ENCODE measurements at places on chromosomes 3 and 15. TPM values are rescaled to one million over a fixed set of nuclear protein-coding genes. Genes with fewer than 3 reads are reported as not detected.

Gene BMF
- total RNA-seq, result 12.3 TPM

DNA sequence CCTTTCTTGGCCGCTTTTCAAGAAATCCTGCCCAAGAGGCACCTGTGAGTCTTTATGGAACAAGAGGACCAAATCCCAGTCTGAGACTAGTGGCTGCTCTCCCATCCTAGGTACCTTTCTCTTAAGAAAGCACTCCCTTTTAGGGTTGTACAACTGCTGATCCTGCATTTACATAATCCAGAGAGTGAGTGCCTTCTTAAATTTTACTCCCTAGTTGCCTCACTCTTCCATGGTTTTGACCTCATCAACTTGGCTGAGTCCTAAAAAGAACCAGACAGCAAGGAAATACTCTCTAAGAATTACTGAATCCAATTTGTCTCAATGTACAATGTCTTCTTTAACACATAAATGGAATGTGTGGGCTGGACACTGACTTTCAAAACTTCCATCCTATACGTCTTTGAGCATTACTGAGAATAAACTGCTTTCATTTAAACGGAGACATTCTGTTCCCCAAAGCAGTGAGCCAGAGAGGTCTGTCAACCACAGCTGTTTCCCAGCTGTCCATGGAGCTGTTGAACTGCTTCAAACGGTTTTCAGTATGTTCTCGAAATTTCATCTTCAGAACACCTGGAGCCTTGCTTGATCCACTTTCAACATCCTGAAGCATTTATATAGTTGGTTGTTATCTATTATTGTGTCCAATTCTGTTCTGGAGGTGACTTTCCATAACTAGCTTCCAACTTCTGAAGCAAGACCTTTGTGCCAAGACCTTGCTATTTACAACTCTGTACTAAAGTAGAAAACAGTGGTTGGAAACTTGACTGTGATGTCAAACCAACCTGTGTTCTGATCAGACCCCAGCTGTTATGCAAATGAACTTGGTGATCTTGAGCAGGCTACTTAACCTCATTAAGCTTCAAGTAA, 179.1 kb downstream of the SLC9A9 start:
- H3K36me3 ChIP-seq, result no peaks in the 10 kb centered on the region
- H3K4me1 ChIP-seq, result no peaks in the 10 kb centered on the region
- no peak overlapping the region for H3K4me3 ChIP-seq
- no peak overlapping the region for H3K27ac ChIP-seq
- no peaks in the 10 kb centered on the region for H3K27me3 ChIP-seq

GRCh38 chr15:50219820-50220219, 37.8 kb downstream of the SLC27A2 start:
- H3K4me1 ChIP-seq, result no peaks in the 10 kb centered on the region
- H3K4me3 ChIP-seq, result no peak overlapping the region
- H3K36me3 ChIP-seq, result no peaks in the 10 kb centered on the region

DNA sequence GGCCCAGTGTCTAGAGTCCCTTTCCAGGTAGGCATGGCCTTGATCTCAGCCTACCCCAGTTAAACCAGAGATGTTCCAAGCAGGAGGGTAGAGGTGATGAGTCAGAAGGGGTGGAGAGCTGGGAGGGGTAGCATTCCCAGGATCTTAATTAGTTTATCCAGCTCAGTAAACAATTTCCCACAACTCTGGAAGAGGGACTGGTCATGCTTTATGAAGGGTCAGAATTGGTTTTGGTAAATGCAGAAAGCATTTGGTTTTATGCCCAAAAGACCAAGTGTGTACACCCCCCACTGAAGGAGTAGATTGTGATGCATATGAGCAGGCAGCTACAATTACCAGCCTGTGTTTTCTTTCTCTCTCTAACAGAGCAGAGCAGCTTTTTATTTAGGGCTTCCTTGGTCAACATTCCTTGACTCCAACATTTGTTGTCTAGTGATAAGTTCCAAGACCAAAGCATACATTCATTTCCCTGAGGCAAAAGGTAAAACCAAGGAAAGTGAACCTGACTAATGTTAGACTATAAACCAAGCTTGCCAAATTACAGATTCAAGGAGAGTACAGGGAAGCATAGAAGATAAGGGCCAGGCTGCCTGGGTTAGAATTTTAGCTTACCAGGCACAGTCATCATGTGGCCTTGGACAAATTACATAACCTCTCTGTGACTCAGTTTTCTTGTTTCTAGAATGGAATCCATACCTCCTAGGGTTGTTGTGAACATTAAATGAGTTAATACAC, 17.6 kb downstream of the EXOSC7 start:
- no peaks in the 10 kb centered on the region for H3K27me3 ChIP-seq
- H3K36me3 ChIP-seq, result no peaks in the 10 kb centered on the region
- no peak overlapping the region for H3K4me3 ChIP-seq
- no peak overlapping the region for H3K27ac ChIP-seq
- no peak for DNase-seq
- H3K4me1 ChIP-seq, result peaks cover 31% of the 10 kb centered on the region

Gene CHRNA5
- 1.5 TPM for total RNA-seq

DNA sequence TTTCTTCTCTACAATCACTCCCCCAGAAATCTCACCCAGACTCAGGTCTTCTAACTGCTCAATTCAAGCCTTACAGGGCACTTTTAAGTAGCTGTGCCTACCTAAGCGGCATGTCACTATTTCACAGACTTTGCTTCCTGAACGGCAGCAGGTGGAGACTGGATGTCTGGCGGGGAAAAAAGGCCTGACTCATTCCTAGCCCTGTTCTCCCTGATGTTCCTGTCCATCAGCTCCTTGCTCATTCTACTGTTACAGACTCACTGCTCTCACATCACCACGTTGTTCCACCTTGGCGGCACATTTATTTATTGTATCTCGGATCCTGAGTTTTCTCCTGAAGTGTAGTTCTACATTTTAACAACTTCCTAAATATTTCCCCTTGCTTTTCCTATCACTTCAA, 52.6 kb upstream of the ATP11B start:
- no peaks in the 10 kb centered on the region for H3K27me3 ChIP-seq
- no peak overlapping the region for H3K27ac ChIP-seq
- H3K36me3 ChIP-seq, result no peaks in the 10 kb centered on the region
- DNase-seq, result no peak

Gene SOX14
- total RNA-seq, result not detected

DNA sequence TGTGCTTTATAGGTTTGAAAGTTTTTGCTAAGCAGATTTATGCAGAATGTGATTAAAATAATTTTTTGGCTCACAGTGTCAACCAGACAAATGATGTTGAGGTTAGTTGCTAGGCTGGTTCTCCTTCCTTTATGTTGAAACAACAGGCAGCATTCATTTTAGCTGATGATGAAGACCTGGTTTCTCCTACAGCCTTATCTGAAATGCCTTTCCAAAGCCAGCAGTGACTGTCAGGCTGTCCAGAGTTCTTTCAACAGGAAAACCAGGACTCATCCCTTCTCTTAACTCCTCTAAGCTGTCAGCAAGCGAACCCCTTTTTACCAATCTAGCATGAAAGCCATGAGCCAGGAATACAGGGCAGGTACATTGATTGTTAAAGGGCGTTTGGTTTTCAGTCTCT, 84.1 kb downstream of the ZNF609 start:
- H3K36me3 ChIP-seq, result no peaks in the 10 kb centered on the region
- no peaks in the 10 kb centered on the region for H3K27me3 ChIP-seq
- H3K27ac ChIP-seq, result no peak overlapping the region
- DNase-seq, result no peak
- H3K4me1 ChIP-seq, result no peaks in the 10 kb centered on the region

GRCh38 chr3:142502187-142502985, 54.5 kb upstream of the XRN1 start:
- no peak overlapping the region for H3K27ac ChIP-seq
- no peaks in the 10 kb centered on the region for H3K36me3 ChIP-seq
- no peaks in the 10 kb centered on the region for H3K27me3 ChIP-seq
- no peaks in the 10 kb centered on the region for H3K4me1 ChIP-seq
- no peak for DNase-seq

DNA sequence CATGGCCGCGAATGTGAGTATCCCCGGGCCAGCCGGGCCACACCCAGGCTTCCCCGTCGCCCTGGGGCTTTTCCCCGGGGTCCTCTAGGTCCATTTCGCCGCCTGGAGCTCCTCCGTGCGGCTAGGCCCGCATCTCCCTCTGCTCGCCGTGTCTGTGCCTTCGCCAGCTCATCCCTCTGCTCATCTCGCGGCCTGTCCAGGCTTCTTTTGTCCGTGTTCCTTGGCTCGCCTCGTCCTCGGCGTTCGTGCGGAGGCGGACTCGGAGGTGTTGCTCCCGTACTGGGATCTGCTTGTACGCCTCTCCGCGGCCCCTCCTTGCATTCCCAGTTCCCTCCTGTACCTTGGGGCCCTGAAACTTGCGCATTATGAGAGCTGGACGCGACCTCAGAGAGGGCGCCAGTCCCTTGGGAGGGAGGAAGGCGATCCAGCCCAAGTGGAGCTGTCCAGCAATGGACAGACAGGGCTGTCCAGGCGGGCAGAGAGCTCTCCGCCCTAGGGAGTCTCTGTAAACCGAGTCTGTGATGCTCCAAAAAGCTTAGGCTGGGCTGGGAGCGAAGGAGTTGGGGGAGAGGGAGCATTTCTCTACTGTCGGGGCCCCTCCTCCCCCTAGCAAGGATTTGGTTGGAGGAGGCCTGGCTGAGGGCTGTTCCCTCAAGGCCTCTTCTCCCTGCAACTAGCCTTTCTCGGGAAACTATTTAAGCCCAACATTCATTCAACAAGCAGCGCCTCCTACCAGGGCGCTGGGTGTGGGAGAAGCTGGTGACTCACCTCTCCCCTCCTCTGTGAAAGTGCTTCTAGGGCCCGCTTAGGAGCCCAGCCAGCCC, 553 bp downstream of the TMEM43 start:
- H3K4me3 ChIP-seq, result peak overlapping the region; percentile 91
- no peaks in the 10 kb centered on the region for H3K27me3 ChIP-seq
- DNase-seq, result peak; percentile 66
- no peaks in the 10 kb centered on the region for H3K36me3 ChIP-seq
- peaks cover 43% of the 10 kb centered on the region for H3K4me1 ChIP-seq

Gene POLR2M
- 45.8 TPM for total RNA-seq

Gene BAHD1
- total RNA-seq, result 12.8 TPM

Gene OR5K3
- total RNA-seq, result not detected

DNA sequence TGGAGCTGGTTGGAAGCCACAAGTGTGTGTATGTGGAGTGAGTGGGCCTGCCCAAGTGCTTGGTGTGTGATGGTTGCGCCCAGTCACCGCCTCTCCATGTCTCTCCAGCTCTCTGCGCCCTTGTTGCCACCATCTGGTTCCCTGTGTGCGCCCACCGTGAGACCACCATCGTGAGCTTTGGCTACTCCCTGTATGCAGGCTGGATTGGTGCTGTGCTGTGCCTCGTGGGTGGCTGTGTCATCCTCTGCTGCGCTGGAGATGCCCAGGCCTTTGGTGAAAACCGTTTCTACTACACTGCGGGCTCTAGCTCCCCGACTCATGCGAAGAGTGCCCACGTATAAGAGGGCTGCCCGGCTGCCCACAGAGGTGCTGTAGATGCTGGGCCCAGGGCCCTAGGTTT, 13.7 kb downstream of the CLDN11 start:
- DNase-seq, result no peak
- no peak overlapping the region for H3K4me3 ChIP-seq
- H3K4me1 ChIP-seq, result no peaks in the 10 kb centered on the region
- no peaks in the 10 kb centered on the region for H3K36me3 ChIP-seq
- no peaks in the 10 kb centered on the region for H3K27me3 ChIP-seq
- H3K27ac ChIP-seq, result no peak overlapping the region

- DNase-seq, result no peak
- H3K4me3 ChIP-seq, result no peak overlapping the region
- H3K27ac ChIP-seq, result no peak overlapping the region
These were observed 149.1 kb upstream of the CD96 start for GRCh38 chr3:111392894-111393398.

- no peaks in the 10 kb centered on the region for H3K36me3 ChIP-seq
- H3K4me3 ChIP-seq, result no peak overlapping the region
- DNase-seq, result no peak
- H3K27me3 ChIP-seq, result no peaks in the 10 kb centered on the region
- peaks cover 35% of the 10 kb centered on the region for H3K4me1 ChIP-seq
These were observed 50.9 kb downstream of the CORO2B start for GRCh38 chr15:68629519-68630210.

Gene DLEC1
- 0.35 TPM for total RNA-seq

DNA sequence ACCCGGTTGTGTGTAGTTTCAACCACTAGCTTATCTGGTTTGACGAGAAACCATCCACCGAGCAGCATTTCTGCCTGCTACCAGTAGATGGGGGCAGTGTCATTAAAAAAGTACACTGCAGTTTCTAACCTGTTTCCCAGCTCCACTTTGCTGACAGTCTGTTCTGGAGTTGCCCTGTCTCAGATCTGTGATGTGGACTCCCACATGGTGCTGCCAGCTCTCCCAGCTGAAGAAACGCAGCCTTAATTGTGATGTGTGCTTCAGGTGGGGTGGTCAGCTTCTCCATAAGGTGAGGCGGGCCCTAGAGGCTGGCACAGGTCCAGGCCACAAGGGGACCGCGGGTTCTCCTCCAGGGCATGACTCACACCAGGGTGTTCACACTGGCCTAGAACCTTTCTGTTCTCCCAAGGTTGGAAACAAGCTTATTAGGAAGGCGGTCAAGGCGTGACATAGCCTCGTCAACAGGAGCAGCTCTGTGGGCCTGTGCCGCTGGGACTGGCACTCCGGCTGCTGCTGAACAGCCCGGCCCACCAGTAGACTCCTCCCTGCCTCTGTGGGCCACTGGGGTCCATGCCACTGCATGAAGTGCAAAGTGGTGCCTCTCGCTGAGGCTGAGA, 2.9 kb upstream of the FAM43A start:
- H3K27ac ChIP-seq, result peak overlapping the region; percentile 5
- H3K27me3 ChIP-seq, result no peaks in the 10 kb centered on the region
- no peaks in the 10 kb centered on the region for H3K36me3 ChIP-seq
- H3K4me1 ChIP-seq, result peaks cover 14% of the 10 kb centered on the region
- no peak overlapping the region for H3K4me3 ChIP-seq

Gene DUOXA1
- total RNA-seq, result 0.21 TPM

GRCh38 chr3:1117843-1118473, 25.1 kb downstream of the CNTN6 start:
- no peaks in the 10 kb centered on the region for H3K27me3 ChIP-seq
- no peaks in the 10 kb centered on the region for H3K4me1 ChIP-seq
- H3K36me3 ChIP-seq, result no peaks in the 10 kb centered on the region
- no peak for DNase-seq

GRCh38 chr3:37730825-37731224, 130.9 kb upstream of the CTDSPL start:
- H3K27ac ChIP-seq, result no peak overlapping the region
- no peak for DNase-seq
- H3K27me3 ChIP-seq, result no peaks in the 10 kb centered on the region
- no peak overlapping the region for H3K4me3 ChIP-seq
- peaks cover 11% of the 10 kb centered on the region for H3K4me1 ChIP-seq

DNA sequence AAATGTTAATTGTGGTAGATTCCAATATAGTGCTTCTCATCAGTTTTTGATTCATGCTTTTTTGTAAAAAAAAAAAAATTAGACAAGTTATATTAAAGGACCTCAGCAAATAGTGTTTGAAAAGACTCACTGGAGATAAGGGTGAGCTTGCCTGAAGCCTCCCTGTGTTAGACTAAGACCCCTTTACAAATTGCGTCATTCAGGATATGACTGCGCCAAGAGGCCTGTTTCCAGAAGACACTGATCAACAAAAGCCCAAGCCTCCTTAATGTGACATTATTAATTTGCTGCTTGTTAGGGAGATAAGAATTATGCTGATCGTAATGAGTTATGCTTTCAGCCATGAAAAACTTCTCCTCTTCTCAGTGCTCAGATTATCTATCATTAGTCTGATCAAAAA, 13.0 kb upstream of the DNAJC13 start:
- no peak for DNase-seq
- H3K36me3 ChIP-seq, result no peaks in the 10 kb centered on the region
- peaks cover 11% of the 10 kb centered on the region for H3K4me1 ChIP-seq
- H3K4me3 ChIP-seq, result no peak overlapping the region

Gene ISLR
- 22.7 TPM for total RNA-seq

Data from heart left ventricle (tissue), 16 donors.